Activated effector memory CD4-positive, alpha-beta T cell treated with Interleukin-2 at 50 U/mL for 16 hours (primary cell): ENCODE measurements at places on chromosomes 4 and X.

GRCh38 chr4:95077864-95078263, 320.1 kb downstream of the BMPR1B start:
- DNase-seq = no peak

- DNase-seq = no peak
These were observed 114.0 kb upstream of the VEGFC start for GRCh38 chr4:176906709-176907108.

GRCh38 chr4:93495346-93495745, 333.2 kb upstream of the ATOH1 start:
- DNase-seq = no peak

- no peak for DNase-seq
These were observed 534.4 kb upstream of the PCDH10 start for GRCh38 chr4:132614682-132615081.

DNA sequence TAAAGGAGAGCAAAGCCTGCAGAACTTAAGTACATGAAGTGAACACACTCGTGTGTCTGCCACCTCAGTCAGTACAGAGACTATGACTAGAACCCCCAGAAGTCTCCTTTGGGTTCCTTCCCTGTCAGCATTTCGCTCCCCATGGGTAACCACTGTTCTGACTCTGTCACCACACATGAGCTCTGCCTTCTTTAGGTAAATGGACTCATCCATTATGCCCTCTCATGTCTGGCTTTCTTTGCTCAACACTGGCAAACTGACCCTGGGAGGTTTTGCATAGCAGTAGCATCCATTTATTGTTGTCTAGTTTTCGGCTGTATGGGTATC, 38.5 kb downstream of the TBC1D14 start:
- DNase-seq = no peak
